AG09319 (cell line): ENCODE measurements at places on chromosomes 16 and 17.

GRCh38 chr17:75472119-75472518 is 15.7 kb downstream of the TMEM94 start:
- DNase-seq, result no peak

DNA sequence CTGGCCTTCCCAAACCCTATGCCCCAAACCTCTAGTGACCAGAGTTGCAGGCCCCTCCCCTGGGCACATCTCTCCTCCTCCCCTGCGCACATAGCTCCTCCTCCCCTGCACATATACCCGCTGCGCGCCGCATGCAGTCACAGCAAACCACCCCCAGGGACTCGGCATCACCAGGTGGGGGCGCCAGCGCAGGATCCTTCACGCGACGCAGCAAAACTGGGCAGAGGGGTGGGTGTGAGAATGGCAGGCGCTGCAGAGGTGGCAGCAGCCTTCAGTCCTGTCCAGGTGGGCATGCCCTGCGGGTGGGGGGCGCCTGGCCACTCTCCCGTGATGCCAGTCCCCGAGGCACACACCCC is 5.6 kb downstream of the CORO6 start:
- no peak for DNase-seq

DNA sequence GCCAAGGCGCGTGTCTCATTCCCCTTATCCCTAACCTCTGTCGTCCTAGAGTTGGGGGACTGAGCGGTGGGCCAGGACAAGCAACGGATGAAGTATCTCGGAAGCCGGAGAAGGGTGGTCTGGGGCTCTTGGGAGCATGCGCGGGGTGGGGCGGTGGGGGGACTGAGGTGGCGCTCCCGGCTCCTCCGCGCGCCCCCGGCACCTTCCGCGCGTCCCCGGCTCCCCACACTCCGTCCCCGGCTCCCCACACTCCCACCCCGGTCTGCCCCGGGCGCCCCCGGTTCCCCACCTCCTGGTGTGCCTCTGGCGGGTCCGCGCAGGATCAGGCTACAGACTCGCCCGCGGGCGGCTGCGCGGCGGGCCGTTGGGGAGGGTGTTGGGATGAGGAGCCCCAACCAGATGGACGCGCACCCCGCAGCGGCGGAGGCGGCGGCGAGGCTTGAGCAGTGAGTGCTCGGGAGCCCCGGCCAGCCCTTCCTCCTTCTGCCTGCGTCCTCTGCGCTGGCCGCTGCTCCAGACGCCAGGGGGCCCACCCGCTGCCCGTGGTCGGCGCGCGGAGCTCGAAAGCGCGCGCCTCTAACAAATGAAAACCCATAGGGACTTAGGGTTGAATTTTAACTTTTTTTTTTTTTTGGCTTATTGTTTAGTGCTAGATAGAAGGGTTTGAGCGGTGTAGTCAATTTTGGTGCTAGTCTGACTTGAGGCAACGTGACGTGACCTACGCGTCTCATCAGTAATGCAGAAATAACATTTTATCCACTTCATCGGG is 5.6 kb upstream of the CRYM start:
- DNase-seq, result no peak

DNA sequence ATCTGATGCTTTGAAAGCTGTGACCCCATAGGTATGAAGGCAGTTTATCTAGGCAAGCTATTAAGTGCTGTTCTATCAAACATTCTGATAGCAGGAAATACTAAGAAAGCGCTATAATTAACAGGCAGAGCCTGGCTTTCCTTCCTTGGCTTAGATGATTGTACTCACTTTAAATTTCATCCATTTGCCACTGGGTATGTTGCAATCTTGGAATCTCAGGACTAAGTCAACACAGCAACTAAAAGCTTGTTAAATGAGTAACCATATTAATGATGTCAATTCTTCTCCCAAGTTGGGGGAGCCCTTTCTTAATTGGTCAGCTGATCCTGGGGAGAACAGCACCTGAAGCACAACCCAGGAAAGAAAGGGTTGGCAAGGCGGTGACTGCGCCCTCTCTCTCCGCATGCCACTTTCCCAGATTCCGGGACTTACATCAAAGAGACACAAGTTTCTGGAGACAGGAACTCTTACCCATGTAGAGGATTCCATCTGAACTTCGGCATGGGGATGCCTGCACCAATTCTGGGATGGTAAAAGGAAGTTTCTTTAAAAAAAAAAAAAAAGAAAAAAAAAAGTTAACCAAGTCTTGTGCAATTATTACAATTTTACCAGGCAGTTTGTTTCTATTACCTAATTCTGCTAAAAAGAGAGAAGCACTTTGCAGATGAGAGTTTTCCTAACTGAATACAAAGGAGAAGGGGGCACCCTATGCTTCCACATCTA is 54.4 kb upstream of the ICAM2 start:
- no peak for DNase-seq

DNA sequence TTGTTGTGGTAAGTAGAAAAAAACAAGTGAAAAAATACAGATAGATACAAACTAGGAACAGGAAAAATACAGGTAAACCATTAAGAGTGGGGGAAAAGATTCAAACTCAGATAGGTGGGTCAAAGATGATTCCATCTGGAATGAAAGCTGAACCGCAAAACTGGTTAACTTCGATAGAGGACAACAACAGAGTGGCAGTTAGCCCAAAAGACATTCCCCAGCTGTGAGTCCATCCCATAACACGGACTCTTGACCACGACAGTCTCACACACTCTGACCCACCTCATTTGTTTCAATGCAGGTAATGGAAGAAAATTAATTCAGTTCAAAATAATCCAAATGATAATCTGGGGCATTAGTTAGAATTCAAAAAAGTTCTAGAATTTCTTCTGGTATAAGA is 13.5 kb downstream of the ELAC2 start:
- DNase-seq, result no peak

- no peak for DNase-seq
Measured at GRCh38 chr17:82458885-82459424, 414 bp downstream of the NARF start.

GRCh38 chr17:81870131-81870980 is 781 bp downstream of the ARHGDIA start:
- no peak for DNase-seq

- DNase-seq, result no peak
Measured at GRCh38 chr16:69465881-69466280, 41.5 kb downstream of the CYB5B start.

DNA sequence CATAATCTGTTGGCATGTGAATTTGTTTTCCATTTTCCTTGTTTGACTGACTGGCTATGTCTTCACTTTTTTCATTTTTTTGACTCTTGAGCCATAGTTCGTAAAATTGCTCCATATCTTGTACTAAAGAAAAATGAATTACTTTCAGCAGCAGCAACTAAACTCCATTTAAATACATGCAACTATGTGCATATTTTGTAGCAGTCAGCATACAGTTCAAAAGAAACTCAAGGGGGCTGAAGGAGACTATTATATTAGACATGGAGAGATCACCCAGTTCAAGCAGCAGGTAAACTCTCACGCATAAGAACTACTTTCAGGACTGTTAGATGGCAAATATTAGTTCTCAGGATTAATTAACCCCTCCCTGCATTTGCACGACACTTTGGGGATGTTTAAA is 13.6 kb upstream of the TXNDC11 start:
- no peak for DNase-seq

DNA sequence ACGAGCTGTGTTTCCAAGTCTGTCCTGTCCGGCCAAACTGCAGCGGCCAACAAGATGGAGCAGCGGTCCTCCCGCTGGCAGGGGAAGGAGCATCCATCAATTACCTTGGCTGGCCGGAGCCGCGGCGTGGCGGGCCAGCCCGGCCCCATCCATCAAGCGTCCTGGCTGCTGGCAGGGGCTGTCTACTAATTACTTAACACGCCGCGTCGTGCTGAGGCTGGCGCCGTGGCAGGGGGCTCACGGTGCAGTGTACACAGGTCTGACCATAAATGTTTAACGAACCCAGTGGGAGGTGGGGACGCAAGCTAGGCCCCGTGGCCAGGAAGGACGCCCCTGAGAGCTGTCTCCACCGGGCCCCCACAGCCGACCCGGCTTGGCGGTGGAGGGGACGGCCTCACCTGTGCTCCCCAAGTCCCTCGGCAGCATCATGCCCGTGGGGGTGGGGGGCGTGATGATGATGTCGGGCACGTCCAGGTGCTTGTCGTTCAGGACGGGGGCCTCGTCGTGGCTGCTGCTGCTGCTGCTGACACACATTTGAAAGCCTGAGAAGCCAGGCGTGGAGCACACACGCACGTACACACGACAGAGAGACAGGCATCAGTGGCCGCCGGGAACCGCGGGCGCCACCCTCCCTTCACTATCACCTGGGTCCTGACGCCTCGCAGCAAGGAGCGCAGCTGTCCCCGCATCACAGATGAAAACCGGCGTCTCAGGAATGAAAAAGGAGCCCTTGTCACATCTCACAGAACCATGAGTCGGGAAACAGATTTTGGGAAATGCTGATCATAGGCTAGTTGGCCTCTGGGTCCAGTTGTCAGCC is 21.2 kb upstream of the GINS2 start:
- no peak for DNase-seq

- no peak for DNase-seq
Measured at GRCh38 chr16:58196898-58197313, 1.0 kb downstream of the CSNK2A2 start.

DNA sequence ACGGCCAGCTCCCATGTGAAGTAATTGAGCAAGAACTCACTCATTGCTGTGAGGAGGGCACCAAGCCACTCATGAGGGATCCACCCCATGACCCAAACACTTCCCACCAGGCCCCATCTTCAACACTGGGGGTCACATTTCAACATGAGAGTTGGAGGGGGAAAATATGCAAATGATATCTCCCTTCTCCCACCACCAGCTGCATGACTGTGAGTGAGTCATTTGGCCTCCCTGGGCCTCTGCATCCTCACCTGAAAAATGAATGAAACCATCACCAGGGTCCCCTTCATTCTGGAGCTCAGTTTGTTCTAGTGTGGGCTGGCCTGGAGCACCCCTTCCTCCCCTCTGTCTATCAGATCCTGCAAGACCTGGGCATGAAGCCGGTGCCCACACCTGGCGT is 6.8 kb upstream of the MED9 start:
- DNase-seq, result no peak

GRCh38 chr16:14325502-14326401 is 254.6 kb downstream of the MRTFB start:
- DNase-seq, result peak; percentile 62

- no peak for DNase-seq
Measured at GRCh38 chr16:29702269-29702668, 23.3 kb downstream of the QPRT start.

- no peak for DNase-seq
Measured at GRCh38 chr17:80899402-80900268, 92.0 kb upstream of the CHMP6 start.

- DNase-seq, result no peak
Measured at GRCh38 chr17:4499431-4500190, 930 bp downstream of the SPNS2 start.

- peak; percentile 59 for DNase-seq
Measured at GRCh38 chr16:89246903-89247733, 29.6 kb downstream of the ZNF778 start.

DNA sequence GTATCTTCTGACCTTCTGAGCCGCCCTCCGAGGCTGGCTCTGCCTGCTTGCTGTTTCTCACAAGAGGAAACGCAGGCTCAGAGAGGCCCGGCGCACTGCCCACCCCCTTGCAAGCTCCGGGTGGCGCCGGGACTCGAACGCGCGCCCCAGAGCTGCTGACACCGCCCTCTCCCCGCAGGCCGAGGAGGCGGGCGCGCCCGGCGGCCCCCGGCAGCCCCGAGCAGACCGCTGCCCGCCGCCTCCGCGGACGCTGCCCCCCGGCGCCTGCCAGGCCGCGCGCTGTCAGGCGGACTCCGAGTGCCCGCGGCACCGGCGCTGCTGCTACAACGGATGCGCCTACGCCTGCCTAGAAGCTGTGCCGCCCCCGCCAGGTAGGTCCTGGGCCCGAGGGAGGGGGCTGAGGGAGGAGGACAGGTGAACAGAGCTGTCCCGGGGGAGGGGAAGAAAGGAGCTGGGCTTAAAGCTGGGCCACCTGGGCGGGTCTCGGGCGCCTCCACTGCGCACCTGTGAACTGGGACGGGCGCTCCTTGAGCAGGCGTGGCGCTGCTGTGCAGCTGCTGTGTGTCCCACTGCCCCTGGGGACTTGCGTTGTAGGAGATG is 18.2 kb downstream of the WFDC1 start:
- no peak for DNase-seq

GRCh38 chr17:21356537-21357127 is 19.5 kb upstream of the KCNJ12 start:
- no peak for DNase-seq

DNA sequence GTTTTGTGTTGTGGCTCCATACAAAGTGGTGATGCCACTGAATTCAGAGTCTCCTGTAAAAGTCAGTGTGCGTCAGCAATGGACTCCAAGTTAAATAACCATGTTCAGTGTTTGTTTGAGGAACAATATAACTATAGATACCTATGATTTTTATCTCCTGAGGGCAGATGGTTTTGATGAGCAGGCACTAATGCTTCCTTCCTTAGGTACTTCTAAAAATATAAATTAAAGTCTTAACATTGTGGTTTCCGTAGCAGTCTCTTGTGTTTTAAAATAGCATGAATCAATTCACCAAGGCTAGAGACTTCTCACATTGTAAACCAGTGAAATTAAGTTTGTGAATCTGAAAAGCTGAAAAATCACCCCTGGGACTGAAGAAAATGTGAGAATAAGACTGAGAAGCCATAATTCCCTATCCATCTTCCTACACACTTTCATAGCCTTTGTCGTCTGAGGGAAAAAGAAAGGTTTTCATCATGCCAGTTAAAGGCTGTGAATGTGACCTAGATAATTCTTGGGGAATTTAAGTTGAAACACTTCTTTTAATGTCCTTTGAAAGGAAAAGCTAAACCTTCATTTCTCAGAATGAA is 1502.9 kb downstream of the CDH11 start:
- DNase-seq, result no peak

GRCh38 chr16:86458149-86458777 is 52.1 kb upstream of the FOXF1 start:
- DNase-seq, result no peak

DNA sequence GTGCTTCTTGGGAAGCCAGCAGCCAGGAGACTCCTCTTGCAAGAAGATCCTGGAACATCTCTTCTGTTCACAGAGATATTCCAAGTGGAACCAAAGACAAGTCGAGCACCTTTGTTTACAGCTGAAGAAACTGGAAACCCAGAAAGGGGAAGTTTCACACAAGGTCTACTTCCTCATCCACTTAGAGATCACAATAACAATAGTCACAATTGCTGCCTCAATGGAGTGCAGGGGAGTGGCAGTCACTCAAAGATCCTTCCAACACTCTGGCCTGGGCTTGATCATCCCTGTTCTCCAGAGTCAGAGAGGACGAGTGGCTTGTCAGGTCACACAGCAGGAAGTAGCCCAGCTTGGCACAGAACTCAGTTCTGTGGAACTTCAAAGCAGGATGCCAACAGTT is 46.9 kb upstream of the SIAH1 start:
- DNase-seq, result no peak
